ENCODE measurements at places on chromosomes 5 and 9. TPM values are rescaled to one million over a fixed set of nuclear protein-coding genes. Genes with fewer than 3 reads are reported as not detected.

DNA sequence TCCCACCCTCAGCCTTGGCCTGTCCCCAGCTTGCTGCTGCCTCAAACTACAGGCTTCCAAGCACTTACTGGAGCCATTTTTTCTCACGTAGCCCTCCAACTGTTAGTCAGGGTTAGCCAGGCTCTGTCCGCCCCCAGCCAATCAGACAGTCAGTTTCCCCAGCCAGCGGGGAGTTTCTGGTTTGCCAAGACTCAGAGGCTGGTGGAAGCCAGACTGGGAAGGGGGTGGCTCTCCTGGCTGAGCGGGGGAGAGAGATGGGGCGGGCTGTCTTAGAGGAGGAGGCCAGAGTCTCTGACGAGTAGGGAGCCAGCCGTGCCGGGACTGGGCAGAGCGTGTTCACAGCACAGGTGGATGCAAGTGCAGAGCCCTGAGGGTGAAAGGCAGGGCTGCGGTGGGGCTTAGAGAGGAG is 15.3 kb downstream of the PROP1 start:
- H3K27me3 ChIP-seq = peaks cover 38% of the 10 kb centered on the region
- no peaks in the 10 kb centered on the region for H3K4me1 ChIP-seq
- no peak overlapping the region for H3K27ac ChIP-seq
- no peak for DNase-seq
- no peaks in the 10 kb centered on the region for H3K36me3 ChIP-seq

DNA sequence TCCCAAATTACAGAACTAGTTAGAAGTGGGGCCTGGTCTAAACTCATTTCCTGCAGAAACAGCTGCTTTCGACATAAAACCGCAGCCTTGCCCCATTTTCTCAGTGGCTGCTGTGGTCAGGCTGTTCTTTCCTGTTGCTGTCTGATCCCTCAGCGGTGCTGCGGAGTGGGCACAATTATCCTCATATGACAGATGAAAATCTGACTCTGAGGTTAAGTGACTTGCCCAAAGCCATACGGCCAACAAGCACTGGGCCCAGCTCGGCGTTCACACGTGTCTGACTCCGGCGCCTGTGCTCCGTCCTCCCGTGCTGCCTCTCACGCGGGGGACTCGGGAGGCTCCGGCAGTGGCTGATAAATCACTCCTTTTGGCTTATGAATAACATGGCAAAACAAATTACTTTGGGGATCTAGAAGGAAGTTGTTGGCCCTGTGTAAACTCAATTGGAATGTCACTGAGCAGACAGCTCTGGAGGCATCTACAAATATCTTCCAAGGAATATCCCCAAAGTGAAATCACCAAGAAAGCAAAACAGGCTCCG is 142.6 kb upstream of the LMX1B start:
- H3K36me3 ChIP-seq = no peaks in the 10 kb centered on the region
- H3K4me1 ChIP-seq = peaks cover 30% of the 10 kb centered on the region
- peak; percentile 82 for DNase-seq
- no peak overlapping the region for H3K4me3 ChIP-seq

GRCh38 chr5:138212828-138213160 is 329 bp downstream of the CDC23 start:
- H3K36me3 ChIP-seq = peaks cover 7% of the 10 kb centered on the region
- peak overlapping the region; percentile 90 for H3K4me3 ChIP-seq
- H3K27me3 ChIP-seq = no peaks in the 10 kb centered on the region
- H3K4me1 ChIP-seq = peaks cover 16% of the 10 kb centered on the region
- no peak for DNase-seq

GRCh38 chr9:132606066-132606465 is 23.7 kb downstream of the BARHL1 start:
- no peaks in the 10 kb centered on the region for H3K4me1 ChIP-seq
- H3K36me3 ChIP-seq = peaks cover 46% of the 10 kb centered on the region
- no peak overlapping the region for H3K4me3 ChIP-seq
- no peak for DNase-seq

The TAF11L11 gene
- not detected for total RNA-seq

- H3K4me1 ChIP-seq = no peaks in the 10 kb centered on the region
- H3K27ac ChIP-seq = no peak overlapping the region
- H3K36me3 ChIP-seq = no peaks in the 10 kb centered on the region
- H3K4me3 ChIP-seq = no peak overlapping the region
- DNase-seq = no peak
Measured at GRCh38 chr5:144084971-144085370, 85.5 kb downstream of the YIPF5 start.

The TLX3 gene
- total RNA-seq = not detected

- no peak overlapping the region for H3K4me3 ChIP-seq
- H3K36me3 ChIP-seq = no peaks in the 10 kb centered on the region
- no peak overlapping the region for H3K27ac ChIP-seq
- no peaks in the 10 kb centered on the region for H3K27me3 ChIP-seq
- DNase-seq = no peak
- H3K4me1 ChIP-seq = no peaks in the 10 kb centered on the region
Measured at GRCh38 chr9:1222511-1222910, 172.4 kb downstream of the DMRT2 start.

The HAVCR1 gene
- not detected for total RNA-seq

The AK3 gene
- 44.2 TPM for total RNA-seq

- H3K36me3 ChIP-seq = no peaks in the 10 kb centered on the region
- H3K27me3 ChIP-seq = no peaks in the 10 kb centered on the region
- DNase-seq = no peak
- H3K4me3 ChIP-seq = no peak overlapping the region
- no peaks in the 10 kb centered on the region for H3K4me1 ChIP-seq
Measured at GRCh38 chr5:98341038-98342032, 432.1 kb upstream of the RGMB start.

The NIM1K gene
- 6.0 TPM for total RNA-seq

DNA sequence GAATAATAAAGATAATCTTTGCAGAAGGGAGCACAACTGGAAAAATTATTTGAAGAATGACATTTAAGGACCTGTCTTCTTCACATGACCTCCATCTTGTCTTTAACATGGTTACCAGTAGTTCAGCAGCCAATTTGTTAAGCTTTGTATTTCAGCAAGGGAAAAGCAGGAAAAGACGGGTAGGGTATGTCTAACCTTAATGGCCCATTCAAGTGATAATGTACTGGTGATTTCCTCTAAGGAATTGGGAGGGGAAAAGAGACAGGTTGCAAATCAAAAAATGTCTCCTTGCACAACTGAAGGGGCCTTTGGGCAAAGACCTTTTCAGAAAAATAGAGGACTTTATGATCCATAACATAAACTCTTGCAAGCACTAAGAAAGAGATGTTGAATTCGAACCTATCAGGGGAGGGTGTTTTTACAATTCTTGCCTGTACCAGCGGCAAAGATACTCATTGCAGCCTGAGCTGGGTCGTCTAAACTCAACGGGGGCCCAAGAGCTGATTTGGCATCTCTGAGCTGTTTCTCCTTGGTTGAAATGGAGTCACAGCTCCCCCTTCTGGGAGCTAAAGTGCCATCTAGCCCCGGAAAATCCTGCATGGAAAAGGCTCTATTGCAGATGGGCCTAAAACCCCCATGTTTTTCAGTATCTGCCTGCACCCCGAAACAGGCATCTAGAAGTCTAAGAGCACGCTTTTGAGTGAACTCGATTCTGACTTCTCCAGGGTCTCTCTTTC is 3.8 kb downstream of the BRINP1 start:
- H3K27ac ChIP-seq = no peak overlapping the region
- H3K27me3 ChIP-seq = peaks cover 39% of the 10 kb centered on the region

GRCh38 chr9:80491086-80491696 is 919.4 kb downstream of the TLE4 start:
- H3K4me3 ChIP-seq = no peak overlapping the region
- no peak overlapping the region for H3K27ac ChIP-seq
- no peak for DNase-seq
- no peaks in the 10 kb centered on the region for H3K27me3 ChIP-seq

GRCh38 chr9:108049026-108049607 is 559.5 kb upstream of the KLF4 start:
- DNase-seq = no peak
- no peaks in the 10 kb centered on the region for H3K27me3 ChIP-seq
- H3K4me1 ChIP-seq = peaks cover 9% of the 10 kb centered on the region
- no peaks in the 10 kb centered on the region for H3K36me3 ChIP-seq

DNA sequence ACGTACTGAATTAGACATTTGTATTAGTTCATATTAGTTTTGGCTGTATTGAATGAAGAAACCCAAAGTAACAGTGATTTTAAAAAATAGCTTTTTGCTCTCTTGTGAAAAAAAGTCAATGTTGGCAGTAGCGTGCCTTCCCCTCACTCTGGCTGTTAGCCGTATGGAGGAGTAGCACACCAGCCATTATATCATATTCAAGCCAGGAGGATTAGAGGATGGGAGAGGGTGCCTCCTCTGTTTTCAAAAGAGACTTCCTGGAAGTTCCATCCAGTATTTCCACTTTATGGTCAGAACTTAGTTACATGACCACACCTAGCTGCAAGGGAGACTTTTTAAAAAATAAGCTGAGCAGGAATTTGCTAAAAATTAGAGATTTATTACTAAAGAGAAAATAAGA is 41.2 kb downstream of the GPR21 start:
- no peaks in the 10 kb centered on the region for H3K27me3 ChIP-seq
- peaks cover 77% of the 10 kb centered on the region for H3K36me3 ChIP-seq
- H3K4me3 ChIP-seq = no peak overlapping the region
- H3K27ac ChIP-seq = peak overlapping the region; percentile 43
- no peak for DNase-seq

The GPRIN1 gene
- total RNA-seq = 1.4 TPM

The CERCAM gene
- total RNA-seq = 14.0 TPM

- DNase-seq = peak; percentile 74
- H3K27ac ChIP-seq = peak overlapping the region; percentile 56
- H3K4me3 ChIP-seq = no peak overlapping the region
- no peaks in the 10 kb centered on the region for H3K36me3 ChIP-seq
- H3K4me1 ChIP-seq = no peaks in the 10 kb centered on the region
Measured at GRCh38 chr5:141003791-141004611, 37.7 kb downstream of the PCDHAC2 start.

The MBLAC2 gene
- total RNA-seq = 4.5 TPM
